ENCODE measurements at places on chromosomes 7 and 10.

GRCh38 chr10:78934532-78934898, 134.3 kb upstream of the ZMIZ1 start:
- DNase-seq: no peak

DNA sequence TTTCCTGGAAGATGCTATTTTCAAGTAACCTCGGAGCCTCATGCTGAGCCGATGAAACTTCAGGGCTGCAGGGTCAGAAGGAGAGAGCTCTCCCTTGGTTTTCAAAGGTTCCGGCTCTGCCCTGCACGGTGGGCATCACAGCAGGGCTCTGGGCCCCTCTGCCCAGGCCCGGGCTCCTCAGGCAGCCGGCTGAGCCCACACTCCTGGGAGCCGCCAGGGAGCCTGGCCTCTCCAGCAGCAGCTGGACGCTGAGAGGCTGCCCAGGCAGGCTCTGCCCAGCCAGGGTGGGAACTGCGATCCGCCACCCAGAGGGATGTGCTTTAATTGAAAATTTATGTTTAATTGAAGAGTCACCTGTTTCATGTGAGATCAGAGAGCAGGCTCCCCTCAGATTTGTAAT, 97.5 kb upstream of the MGMT start:
- DNase-seq: no peak

DNA sequence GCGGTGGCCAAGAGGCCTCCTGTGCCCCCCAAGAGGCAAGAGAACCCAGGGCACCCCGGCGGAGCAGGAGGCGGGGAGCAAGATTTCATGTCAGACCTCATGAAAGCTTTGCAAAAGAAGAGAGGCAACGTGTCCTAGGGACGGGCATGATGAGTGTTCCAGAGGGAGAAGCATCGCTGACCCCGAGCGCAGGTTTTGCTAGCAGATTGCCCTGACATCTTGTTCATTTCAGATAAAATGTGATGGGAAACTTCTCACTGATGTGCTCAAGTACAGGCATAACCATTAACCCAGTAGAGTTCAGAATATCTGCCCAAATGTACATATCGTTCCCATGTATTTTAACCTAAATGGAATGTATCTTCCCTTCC, 129.2 kb downstream of the APBB1IP start:
- no peak for DNase-seq

- DNase-seq: no peak
These were observed 411.8 kb downstream of the ARL4A start for GRCh38 chr7:13099154-13099795.

GRCh38 chr7:101519324-101520023, 109.6 kb downstream of the MYL10 start:
- no peak for DNase-seq

GRCh38 chr10:53276797-53277196, 504.2 kb upstream of the MBL2 start:
- DNase-seq: no peak

GRCh38 chr7:139620676-139621344, 97.3 kb downstream of the CLEC2L start:
- peak; percentile 75 for DNase-seq

GRCh38 chr7:131511774-131512535, 44.5 kb downstream of the PODXL start:
- DNase-seq: no peak

Measured in naive thymus-derived CD8-positive, alpha-beta T cell (primary cell).